Fibroblast of lung (primary cell): ENCODE measurements at places on chromosomes 2 and 18. TPM values are rescaled to one million over a fixed set of nuclear protein-coding genes. Genes with fewer than 3 reads are reported as not detected.
A peak's percentile ranks its signal among the peaks of the same experiment; 100 is the strongest.

The LRATD1 gene
- total RNA-seq = 0.51 and 0.99 TPM in 2 replicates

The MERTK gene
- total RNA-seq = 1.8 and 6.6 TPM in 2 replicates

The FOXD4L1 gene
- total RNA-seq = 0.17 and 0.26 TPM in 2 replicates

The TAF4B gene
- total RNA-seq = 2.0 and 2.6 TPM in 2 replicates

- DNase-seq = no peak
These were observed 348.9 kb downstream of the RND3 start for GRCh38 chr2:150138587-150138986.

The CAPN14 gene
- total RNA-seq = under 0.01 and 0.17 TPM in 2 replicates

DNA sequence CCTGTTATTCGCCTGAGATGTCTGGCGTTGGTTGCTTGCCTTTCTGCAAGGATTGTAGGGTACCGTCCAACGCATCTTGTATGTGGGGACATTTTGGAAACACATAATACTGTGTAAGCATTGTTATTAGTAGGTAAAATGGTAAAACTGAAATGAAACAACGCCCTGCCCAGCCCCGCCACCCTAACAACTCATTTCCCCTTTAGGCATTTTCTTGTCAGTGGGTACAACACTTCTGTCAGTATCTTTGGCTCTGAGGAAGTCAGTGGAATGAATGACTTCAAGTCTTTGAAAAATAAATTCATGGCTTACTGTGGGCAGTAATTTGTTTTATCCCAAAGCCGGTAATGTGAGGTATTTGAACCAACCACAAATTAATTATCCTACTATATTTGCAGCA lies 86.0 kb downstream of the FMNL2 start:
- no peak for DNase-seq

The KCNIP3 gene
- total RNA-seq = 1.5 and 1.7 TPM in 2 replicates

DNA sequence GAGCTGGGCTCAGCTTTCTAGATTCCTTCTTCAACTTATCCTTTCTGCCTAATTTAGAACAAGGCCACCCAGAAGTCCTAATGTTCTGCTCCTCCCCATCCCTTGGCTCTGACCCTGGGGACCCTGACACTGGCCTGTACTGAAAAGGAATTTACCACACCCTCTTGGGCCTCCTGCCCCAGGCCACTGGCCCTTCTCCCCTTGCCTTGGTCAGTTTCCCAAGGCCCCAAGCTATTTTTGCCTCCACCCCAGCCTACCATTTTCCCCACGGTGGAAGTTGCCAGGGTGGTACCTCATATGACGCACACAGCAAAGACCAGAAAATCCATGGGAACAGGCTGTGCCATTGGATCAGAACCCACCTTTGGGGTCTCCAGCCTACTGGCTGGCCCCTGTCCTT lies 72.1 kb downstream of the ZBTB7C start:
- DNase-seq = no peak

- peak; percentile 42 for DNase-seq
These were observed 107.0 kb downstream of the EXOC6B start for GRCh38 chr2:72718876-72719275.

DNA sequence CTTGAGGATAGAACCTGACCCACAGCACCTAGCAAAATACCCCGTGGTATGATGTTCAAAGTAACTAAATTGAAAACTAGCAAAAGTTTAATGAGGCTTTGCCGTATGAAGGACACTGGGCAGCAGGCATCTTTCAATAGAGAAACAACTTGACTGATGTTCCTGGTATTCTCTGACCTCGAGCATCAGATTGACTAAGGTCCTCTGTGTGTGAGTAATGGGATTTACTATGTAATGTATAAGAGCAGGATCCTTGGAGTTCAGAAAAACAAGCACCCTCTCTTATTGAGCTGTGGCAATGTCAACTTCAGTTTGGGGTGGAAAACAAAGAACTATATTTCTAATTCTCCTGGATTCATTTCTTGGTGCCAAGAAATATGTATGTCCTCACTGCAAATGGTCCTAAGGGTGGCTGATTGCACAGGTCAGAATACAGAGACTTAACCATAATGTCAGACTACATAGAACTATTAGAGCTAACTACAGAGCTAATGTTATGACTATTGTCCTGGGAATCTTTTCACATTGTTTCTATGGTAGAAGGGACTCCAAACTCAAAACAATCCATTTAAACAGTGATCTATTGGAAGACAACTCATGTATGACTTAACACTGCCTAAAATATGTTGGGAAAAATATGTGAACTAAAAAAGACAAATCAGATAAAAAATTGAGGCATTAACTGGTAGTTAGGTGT lies 4.4 kb downstream of the TNFAIP6 start:
- no peak for DNase-seq

- DNase-seq = no peak
These were observed 655.0 kb upstream of the CDH2 start for GRCh38 chr18:28831908-28832307.

DNA sequence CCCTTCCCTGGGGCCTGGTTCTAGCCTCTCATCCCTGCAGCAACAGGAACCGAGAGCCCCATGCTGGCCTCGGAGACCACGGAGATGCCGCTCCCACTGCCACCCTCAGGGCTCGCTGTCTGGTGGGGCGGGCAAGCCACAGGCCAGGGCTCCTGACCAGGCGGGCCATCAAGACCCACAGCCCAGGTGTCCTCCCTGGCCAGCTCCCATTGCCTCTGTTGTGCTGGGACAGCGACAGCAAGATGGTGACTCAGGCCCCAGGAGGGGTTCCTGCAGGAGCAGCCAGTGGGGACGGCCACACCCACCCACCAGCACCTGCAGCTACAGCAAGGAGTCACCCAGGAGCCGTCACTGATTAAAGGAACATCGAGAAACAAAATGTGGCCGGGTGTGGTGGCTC lies 7.4 kb downstream of the KLHL30 start:
- DNase-seq = no peak

The DLX2 gene
- not detected in 2 replicates for total RNA-seq

DNA sequence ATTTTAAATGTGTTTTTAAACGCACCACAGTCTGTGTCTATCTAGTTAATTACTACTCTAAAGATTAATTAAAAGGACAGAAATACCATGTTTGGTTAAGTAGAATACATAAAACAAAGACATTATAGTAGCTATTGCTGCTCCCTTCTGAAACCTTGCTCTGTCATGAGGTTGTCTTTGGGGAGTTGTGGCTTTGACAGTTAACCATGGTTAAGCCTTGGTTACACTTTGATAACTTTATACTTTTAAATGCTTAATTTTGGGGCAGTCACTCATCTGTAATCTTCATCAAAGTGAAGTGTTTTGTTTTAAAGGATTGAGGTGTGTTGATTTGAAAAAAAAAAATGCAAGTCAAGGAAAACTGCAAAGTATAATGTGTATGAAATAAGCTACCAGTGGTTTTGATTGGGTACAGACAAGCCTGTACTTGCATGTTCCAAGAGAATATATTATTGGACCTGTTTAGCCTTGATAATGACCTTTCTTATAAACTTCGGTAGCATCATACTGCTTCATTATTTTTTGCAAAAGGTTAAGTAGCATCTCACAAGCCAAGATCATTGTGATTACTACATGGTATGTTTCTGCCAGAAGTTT lies 29.8 kb upstream of the TBR1 start:
- no peak for DNase-seq

DNA sequence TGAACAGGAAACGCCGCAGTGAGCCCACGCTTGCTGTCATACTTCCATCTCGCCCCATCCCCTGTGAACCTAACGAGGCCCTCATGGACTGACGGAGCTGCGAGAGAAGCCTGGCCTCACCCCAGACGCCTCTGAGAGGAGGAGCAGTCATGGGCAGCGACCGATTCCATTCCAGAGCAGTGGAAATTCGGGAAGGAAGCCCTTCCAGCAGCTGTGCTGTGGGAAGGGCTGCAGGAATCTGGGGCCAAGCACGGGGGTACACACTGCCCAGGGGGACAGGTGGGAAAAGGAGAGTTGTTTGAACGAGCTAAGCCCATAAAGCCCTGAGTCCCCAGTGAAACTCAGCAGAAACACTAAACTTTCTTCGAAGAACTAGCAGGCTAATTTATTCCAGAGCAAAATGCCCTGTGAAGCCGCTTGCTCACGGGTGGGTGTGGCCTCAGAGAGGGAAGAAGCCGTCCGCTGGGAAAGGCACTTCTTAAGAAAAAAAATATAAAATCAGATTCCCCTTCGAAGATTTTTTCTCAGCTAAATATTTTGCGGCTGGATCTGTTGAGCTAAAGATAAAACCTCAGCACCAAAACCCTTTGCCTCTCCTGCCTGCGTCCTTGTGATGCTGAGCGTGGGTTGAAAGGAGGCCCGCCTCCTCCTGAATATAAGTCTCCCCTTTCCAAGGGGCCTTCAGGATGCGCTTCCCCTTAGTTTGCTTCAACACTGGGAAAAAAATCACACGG lies 38.2 kb downstream of the ANKMY1 start:
- DNase-seq = peak; percentile 15

The ACAA2 gene
- 38.5 and 51.6 TPM in 2 replicates for total RNA-seq

GRCh38 chr18:8169722-8170121 lies 439.5 kb upstream of the RAB12 start:
- DNase-seq = no peak

The ZBTB7C gene
- 0.33 and 0.51 TPM in 2 replicates for total RNA-seq

The HOXD4 gene
- not detected in 2 replicates for total RNA-seq

- DNase-seq = no peak
These were observed 214.6 kb downstream of the RDH14 start for GRCh38 chr2:18345848-18346247.

The UGT1A10 gene
- not detected in 2 replicates for total RNA-seq

DNA sequence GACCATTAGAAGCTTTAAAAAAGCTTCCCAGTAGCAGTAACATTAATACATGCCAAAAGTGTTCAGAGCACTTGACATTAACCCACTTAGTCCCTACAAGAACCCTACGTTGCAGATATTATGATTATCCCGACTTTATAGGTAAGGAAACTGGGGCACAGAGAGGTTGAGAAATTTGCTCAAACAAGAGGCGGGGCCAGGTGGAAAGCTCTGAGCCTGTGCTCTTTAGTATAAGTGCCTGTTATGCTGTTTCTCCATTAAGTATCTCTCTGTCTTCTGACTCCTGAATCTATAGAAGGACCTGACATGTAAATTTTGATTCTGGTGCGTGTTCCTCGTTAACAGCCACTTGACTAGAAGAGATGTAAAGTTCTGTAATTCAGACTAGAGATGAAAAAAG lies 139.8 kb downstream of the RBMS1 start:
- DNase-seq = no peak

The CDH19 gene
- total RNA-seq = not detected in 2 replicates

The IL36G gene
- not detected in 2 replicates for total RNA-seq

DNA sequence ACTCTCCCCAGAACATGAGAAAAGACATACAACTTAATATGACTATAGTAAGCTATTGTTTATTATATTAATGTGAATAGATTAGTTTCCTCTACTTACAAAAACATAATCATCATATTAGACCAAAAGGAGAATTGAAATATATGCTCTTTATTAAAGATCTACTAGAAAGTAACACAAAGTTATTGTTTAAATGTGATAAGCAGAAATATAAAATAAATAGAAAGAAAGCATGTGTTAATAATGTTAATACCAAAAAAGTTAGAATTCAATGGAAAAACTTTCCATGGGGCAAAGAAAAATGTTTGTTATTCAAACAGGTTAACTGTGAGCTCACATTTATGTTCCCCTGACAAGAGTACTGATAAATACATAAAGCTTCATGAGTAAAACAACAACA lies 421.4 kb upstream of the UBE2E3 start:
- DNase-seq = no peak

GRCh38 chr18:55731594-55732042 lies 143.6 kb upstream of the TCF4 start:
- DNase-seq = no peak

DNA sequence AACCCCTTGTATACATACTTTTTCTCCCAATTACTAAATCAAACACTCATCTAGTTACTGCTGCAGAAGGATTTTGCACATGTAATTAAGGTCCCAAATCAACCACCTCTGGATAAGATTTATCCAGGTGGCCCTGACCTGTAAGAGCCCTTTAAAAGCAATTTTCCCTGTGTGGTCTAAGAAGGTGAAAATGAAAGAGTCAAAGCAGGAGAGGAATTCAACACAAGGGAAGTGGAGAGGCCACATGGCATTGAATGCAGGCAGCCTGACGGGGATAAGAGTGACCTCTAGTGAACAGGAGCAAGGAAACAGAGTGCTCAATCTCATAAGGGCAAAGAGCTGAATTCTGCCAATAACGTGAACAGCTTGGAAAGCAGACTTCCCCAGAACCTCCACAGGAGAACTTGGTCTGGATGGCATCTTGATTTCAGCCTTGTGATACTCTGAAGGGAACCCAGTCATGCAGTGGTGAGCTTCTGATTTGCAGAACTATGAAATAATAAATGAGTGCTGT lies 27.2 kb downstream of the PPP3R1 start:
- DNase-seq = no peak

The DNER gene
- 0.26 and 0.33 TPM in 2 replicates for total RNA-seq

DNA sequence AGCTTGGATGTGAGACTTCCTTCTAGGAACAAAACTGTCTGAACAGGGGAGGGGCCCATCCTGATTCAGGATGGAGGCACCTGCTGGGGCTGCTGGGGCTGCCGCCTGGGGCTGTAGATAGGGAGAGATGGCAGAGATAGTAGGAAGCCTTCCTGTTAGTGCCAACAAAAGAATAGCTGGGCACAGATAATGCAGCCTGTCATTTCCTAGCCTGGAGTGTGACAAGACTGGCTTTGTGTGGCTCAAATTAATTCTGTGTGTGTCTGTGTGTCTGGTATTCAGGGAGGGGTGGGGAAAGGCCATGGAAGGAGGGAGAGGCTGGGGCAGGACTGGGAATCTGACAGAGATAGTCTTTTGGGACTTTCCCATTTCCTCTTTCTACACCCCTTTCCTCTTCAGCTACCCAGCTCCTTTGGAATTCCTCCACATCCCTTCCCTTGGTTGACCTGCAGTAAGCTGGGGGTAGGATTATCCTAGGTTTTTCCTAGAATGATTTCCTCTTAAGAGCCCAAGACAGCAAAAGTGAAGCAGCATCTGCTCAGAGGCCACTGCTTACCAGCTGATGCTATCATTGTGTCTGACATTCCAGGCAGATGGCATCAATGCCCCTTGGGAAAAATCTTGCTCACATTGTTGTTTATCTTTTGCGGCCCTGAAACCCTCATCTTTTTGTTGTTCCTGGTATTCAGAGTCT lies 144.9 kb upstream of the LHCGR start:
- peak; percentile 7 for DNase-seq

The MFSD2B gene
- total RNA-seq = 0.17 TPM in 1 of 2 replicates, not detected in the other

GRCh38 chr2:68452158-68452900 lies 14.8 kb downstream of the FBXO48 start:
- no peak for DNase-seq

GRCh38 chr2:15050483-15050882 lies 418.0 kb downstream of the LRATD1 start:
- peak; percentile 33 for DNase-seq

The ERBB4 gene
- under 0.01 and 0.17 TPM in 2 replicates for total RNA-seq

DNA sequence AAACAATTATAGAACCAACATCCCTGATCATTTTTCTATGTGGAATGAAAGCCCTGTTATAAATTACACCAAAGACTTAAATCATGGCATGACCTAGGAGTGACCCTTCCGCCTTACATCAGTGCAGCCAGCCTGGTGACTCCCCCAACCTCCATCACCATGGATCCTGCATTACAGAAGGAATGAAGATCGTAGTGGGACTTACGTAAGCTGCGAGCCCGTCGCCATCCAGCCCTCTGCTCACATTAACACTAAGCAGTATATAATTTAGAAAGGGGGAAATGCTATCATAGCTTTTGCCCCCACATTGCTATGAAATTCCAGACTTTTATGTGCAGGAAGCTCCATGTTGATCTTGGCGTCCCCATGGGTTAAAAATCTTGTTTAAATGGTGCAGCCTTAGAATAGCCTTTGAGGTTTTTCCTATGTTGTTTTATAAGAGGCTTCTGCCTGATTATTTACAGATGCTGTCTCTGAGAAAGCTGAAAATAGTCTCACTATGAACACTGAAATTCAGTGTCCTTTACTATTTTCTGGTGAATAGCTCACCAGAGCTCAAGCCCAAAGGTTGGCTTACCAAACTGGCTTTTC lies 76.3 kb downstream of the COLEC12 start:
- peak; percentile 41 for DNase-seq

The RGPD3 gene
- 0.17 and 0.26 TPM in 2 replicates for total RNA-seq
